ENCODE measurements at places on chromosomes 7 and 10. TPM values are rescaled to one million over a fixed set of nuclear protein-coding genes. Genes with fewer than 3 reads are reported as not detected.

DNA sequence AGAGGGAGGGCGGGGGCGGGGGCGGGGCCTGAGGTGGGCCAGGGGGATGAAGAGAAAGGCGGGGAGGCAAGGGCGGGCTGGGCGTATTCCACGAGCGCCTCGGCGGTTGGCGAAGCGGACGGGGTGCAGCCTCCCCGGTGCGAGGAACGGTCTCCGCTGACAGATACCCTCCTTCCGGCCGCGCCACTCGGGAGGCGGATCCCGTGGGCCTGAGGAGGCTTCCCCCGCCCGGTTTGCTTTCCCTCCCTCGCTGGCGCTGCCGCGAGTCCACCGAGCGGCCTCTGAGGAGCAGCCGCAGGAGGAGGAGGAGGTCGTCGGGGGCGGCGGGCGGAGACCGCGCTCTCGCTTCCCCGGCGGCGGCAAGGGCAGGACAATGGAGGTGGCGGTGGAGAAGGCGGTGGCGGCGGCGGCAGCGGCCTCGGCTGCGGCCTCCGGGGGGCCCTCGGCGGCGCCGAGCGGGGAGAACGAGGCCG is at the start of gene TRIM24:
Gene TRIM24, plus strand, starts transcription at position 84 of the 473 bp plus-strand sequence. Its CDS starts 290 bp downstream, at position 374.
- DNase-seq = no peak

DNA sequence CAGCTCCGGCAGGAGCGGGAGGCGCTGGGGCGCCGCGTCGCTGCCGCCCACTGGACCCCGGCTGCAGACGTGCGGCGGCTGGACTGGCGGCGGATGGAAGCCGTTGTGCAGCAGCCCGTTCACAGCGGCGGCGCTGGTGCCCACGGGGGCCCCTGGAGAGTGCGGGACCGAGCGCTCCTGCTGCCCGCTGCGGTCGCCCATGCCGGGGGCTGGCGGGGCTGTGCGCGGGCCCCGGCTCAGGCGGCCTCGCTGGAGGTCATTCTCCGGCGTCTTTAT is 413 bp downstream of the PANK1 start:
- DNase-seq = no peak

GRCh38 chr7:38628630-38629385 is 2.4 kb downstream of the AMPH start:
- DNase-seq = no peak

The TMEM225B gene
- polyA plus RNA-seq = 1.1 TPM

DNA sequence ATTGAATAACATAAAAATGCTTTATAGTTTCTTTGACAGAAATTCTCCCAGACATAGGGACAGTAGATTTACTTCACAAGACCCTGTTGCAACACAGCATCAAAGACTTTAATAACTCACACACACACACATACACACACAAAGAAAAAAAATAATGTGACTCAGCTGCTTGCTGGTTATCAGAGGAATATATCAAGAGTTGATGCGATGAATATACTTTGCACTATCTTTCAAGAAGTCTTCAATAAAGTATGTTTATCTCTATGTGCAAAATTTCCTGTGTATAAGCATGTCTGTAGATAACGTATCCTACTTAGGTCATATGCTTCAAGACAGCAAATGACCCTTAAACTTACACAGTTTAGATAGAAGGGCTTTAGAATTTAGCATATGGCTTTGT is 243.1 kb downstream of the ARL4A start:
- no peak for DNase-seq

DNA sequence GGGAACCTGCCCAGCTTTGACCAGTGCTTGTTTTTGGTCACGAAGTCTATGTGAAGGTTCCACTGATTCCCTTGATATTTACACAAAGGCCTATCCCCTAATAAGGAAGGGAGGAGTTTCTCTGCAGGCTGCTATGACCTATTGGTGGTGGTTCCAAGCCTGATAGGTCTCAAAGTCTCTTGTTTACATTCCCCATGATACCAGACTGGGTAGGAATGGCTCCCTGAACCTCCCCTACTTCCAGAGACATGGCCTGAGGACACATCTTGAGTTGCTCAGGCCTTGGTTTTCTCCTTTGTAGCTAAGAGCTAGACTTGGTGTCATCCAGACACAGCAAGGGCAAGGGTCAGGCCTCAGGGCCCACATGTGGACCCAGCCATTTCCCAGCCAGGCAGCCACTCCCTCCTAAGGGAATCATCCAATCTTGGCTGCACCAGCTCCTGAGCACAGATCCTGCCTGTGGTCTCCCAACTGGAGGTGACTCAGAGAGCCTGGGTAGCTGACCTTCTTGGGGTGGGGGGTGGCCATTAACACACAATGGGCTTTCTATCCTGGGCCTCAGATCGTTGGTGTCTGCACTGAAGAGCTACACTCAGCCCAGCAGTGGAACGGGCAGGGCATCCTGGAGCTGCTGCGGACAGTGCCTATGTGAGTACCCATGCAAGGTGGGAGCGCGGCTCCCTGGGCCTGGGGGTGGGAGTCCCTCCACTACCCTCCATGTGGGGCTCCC is 51.0 kb upstream of the TRIM8 start:
- no peak for DNase-seq

GRCh38 chr7:155884225-155885166 is 72.2 kb upstream of the SHH start:
- DNase-seq = no peak

- DNase-seq = no peak
Observed at GRCh38 chr10:79079054-79079397, 10.3 kb downstream of the ZMIZ1 start.

The PRSS37 gene
- not detected for polyA plus RNA-seq

GRCh38 chr7:29490094-29490607 is 73.5 kb upstream of the PRR15 start:
- no peak for DNase-seq

The VWDE gene
- polyA plus RNA-seq = 0.06 TPM

- no peak for DNase-seq
Observed at GRCh38 chr10:125017547-125018298, 75.8 kb downstream of the ZRANB1 start.

GRCh38 chr7:11207565-11207964 is 233.9 kb downstream of the PHF14 start:
- DNase-seq = no peak

DNA sequence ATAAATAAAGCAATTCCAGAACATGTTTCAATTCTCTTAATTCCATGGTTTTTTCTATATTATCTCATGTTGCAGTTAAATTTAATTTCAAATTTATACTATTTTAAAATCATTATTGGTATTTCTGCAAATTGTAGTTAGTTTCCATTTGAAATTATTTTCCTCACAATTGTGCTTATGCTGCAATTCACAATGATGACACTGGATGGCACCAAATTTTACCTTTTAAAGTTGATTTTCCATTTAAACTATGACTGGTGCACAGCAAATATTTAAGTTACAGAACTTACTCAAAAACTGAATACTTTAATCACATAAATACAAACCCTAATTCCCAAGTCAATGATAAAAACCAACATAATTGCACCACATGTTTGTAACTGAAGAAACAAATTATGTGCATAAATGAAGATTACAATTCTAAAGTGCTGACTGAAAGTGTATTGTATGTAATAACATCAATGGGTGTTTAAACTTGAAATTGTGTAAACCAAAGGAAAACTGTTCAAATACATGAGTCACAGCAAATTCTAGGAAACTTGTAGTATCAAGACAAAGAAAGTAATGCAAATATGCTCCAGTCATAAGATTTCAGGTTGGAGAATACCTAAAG is 75.3 kb upstream of the AASS start:
- no peak for DNase-seq

DNA sequence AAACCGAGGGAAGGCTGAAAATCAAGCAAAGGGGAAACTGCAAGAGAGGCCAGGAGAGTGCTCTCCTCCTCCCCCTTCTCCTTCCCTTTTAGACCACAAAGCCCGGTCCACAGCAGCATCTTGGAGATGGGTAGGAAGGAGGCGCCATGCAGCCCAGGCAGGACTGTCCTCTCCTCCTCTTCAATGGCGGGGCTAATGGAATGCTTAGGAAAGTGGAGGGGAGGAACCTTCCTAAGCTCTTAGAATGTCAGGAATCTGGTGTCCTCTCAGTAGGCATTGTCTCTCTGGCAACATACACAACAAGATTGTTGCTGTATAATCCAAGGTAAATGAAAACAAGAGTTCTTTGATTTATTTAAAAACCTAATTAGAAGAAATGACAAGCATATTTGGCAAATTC is 185.1 kb downstream of the DGKI start:
- DNase-seq = no peak

The GARIN1A gene
- 0.44 TPM for polyA plus RNA-seq

- DNase-seq = no peak
Observed at GRCh38 chr7:25881317-25882037, 270.5 kb upstream of the NFE2L3 start.

The GET4 gene
- 42.4 TPM for polyA plus RNA-seq

The CYP26C1 gene
- polyA plus RNA-seq = not detected

GRCh38 chr10:112282086-112282485 is 1.1 kb upstream of the TECTB start:
- DNase-seq = no peak

The C10orf105 gene
- 0.11 TPM for polyA plus RNA-seq

- no peak for DNase-seq
Observed at GRCh38 chr10:93994438-93994801, 689 bp downstream of the PLCE1 start.

- no peak for DNase-seq
Observed at GRCh38 chr7:128055637-128056036, 24.4 kb upstream of the LRRC4 start.

The LIPK gene
- not detected for polyA plus RNA-seq

DNA sequence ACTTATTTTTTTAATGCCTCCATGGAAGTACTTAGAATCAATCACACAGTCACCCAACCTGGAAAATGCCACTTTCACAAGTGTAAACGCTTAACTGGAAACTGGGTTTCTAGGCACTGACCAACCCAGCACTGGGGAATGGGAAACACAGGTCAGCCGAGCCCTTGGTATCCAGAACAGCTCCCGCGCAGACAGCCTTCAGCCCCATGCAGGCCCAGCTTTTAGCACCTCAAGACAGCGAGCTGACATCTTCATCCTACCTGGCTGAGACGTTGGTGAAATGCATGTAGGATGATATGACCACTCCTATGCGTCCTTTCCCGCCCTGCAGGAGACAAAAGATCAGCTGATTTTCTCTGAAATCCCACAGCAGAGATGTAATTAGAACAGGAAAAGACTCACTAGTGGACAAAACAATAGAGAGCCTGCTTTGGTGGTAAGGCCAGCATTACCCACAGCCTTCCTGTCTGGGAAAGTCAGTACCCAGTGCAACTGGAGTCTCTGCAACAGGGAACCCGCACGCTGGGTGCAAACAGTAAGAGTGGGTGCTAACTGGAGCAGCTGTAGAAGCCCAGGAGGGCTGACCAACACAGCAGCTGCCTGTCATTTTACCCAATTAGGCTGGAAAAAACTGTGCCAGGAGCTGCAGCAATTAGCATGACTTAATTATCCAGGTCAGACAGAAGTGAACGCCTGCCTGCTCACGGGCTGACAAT is 153.7 kb downstream of the TNS3 start:
- DNase-seq = no peak

The LBX1 gene
- polyA plus RNA-seq = not detected

The GRM3 gene
- not detected for polyA plus RNA-seq

The NEUROD6 gene
- polyA plus RNA-seq = not detected

- DNase-seq = no peak
Observed at GRCh38 chr7:128450409-128450808, 5.3 kb upstream of the HILPDA start.

DNA sequence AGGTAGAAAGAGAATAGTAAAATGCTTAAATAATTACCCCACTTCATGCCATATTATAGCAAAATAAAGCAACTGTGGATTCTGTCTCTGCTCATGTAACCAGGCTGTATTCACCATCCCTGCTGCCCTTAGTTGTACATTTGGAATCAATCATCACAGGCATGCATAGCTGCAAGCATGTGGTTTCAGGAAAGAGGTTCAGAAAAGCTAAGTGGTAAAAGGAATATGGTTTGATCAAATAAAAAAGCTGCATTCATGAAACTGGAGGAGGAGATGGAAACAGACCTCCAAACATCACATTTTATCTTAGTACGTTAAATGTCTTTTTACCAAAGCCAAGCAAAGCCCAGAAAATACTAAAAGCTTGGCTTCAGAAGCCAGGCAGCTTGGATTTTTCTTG is 81.3 kb downstream of the ADAM22 start:
- DNase-seq = no peak

DNA sequence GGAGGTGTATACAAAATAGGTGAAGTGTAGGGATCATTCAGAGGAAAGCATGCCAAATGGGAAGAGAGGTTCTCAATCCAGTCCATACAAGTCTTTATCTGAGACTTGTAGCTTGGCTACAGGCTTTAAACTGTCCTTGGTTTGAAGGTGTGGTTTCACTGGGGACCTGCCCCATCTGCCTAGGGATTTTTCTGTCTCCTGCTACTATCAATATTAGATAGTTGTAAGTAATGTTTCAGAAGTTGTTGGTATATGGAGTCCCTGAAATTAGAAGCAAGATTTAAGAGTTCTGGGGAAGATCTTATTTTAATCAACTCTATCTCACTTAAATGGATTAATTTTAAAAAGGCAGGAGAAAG is 100.9 kb downstream of the ANKRD7 start:
- no peak for DNase-seq

DNA sequence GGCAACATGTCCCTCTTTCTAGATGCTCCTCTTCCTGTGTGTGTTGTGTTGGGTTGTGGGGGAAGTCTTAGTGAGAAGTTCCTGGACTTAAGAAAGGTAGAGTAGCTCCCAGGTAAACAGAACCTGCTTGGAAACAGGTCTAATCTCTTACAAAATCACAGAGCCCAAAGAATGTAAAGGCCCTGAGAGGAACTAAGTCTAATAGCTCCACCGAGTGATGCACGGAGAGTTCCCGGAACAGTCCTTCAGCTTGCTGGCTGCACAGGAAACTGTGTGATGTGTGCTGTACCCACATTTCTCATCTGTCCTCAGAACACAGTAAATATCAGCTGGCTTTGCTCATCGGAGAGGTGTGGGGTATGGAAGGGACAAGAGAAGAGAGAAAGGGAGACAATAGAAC is 182.6 kb upstream of the LYZL1 start:
- no peak for DNase-seq

GRCh38 chr10:4070184-4070583 is 285.2 kb upstream of the KLF6 start:
- DNase-seq = no peak

- no peak for DNase-seq
Observed at GRCh38 chr10:97518301-97519043, 19.7 kb downstream of the UBTD1 start.

- DNase-seq = no peak
Observed at GRCh38 chr7:140621401-140622021, 19.1 kb downstream of the DENND2A start.

The CCDC172 gene
- polyA plus RNA-seq = not detected

DNA sequence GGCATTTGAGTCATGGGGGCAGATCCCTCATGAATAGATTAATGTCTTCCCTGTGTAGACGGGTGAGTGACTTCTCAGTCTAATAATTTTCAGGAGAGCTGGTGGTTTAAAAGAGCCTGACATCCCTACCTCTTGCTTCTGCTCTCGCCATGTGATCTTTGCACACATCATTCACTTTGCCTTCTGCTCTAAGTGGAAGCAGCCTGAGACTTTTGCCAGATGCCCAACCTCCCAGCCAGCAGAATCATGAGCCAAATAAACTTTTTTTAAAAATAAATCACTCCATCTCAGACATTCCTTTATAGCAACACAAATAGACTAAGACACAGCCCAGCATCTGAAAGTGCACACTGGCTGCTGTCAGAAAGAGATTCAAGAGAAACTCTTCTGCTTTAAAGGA is 155.2 kb downstream of the ZNF365 start:
- DNase-seq = no peak

The PDZD8 gene
- polyA plus RNA-seq = 14.5 TPM

GRCh38 chr10:131959841-131960240 is 21.9 kb downstream of the BNIP3 start:
- no peak for DNase-seq

The GSTO1 gene
- 114 TPM for polyA plus RNA-seq
